Effector CD8-positive, alpha-beta T cell (primary cell): ENCODE measurements at places on chromosomes 7 and 10.

DNA sequence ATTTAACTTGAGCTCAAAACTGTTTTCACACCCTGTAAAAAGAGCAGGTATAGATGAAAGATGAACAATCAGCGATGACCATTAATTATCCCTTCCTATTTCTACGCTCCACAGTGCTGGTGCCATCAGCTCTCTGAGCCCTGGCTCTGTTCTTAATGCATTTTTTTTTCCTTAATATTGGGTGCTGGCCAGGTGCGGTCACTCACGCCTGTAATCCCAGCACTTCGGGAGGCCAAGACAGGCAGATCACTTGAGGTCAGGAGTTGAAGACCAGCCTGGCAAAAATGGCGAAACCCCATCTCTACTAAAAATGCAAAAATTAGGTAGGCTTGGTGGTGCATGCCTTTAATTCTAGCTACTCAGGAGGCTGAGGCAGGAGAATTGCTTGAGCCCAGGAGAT lies 4.2 kb downstream of the STEAP4 start:
- DNase-seq: no peak

DNA sequence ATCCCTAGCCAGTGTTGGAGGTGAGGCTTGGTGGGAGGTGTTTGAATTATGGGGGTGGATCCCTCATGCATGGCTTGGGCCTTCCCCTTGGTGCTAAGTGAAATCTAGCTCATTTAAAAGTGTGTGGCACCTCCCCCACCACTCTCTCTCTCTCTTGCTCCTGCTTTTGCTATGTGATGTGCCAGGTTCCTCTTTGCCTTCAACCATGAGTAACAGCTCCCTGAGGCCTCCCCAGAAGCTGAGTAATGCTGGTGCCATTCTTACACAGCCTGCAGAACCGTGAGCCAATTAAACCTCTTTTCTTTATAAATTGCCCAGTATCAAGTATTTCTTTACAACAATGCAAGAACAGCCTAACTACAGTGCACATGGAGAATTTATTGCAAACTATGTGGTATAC lies 188.8 kb upstream of the POT1 start:
- DNase-seq: no peak

DNA sequence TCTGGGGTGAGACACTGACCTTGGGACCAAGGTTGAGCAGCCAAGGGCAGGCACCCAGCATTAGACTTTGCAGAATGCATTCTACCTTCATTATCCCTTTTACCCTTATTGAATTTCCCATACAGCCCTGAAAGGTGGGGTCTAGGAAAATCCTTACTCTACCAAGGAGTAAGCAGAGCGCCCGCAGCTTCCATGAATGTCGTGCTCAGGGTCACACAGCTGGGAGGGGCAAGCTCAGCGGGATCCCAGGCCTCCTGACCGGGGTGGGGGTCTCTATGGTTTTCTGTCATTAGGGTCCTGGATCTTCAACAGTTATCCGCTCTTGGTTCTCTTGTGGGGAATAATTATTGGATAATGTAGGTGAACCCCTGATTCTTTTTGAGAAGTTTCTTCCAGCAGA lies 30.7 kb upstream of the BTBD16 start:
- DNase-seq: no peak

DNA sequence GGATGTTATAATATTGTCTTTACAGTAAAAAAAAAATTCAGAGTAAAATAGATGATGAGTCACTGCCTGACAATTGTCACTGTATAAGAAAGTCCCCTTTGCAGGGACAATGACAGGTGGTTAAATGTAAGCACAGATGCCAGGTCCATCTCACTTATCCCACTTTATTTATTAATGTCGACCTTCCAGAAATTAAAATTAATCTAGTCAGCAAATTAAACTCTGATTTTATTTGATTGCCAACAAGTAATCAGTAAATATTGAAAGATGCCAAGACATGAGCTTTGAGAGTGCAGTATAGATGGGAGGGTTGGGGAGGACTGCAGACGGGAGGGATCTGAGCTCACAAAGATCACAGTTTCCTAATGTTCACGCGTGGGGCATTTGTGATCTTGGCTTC lies 50.9 kb downstream of the CPXM2 start:
- no peak for DNase-seq

- no peak for DNase-seq
These were observed 19.9 kb upstream of the GIMAP8 start for GRCh38 chr7:150430465-150431085.

DNA sequence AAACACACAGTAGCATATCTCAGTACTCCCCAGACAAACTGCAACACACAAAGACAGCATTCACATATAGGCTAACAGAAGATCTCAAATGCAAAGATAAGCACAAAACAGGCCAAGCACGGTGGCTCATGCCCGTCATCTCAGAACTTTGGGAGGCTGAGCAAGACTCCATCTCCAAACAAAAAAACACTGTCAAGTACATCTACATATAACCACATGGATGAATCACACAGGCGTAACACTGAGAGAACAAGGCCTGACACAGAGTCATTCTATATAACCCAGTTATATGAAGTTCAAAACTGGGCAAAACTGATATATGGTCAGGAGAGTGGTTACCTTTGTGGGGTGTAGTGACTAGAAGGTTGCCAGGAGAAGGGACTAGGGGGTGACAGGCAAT lies 506.4 kb downstream of the KCNMA1 start:
- DNase-seq: no peak

GRCh38 chr7:27146491-27147198 lies 929 bp downstream of the HOXA6 start:
- DNase-seq: no peak

DNA sequence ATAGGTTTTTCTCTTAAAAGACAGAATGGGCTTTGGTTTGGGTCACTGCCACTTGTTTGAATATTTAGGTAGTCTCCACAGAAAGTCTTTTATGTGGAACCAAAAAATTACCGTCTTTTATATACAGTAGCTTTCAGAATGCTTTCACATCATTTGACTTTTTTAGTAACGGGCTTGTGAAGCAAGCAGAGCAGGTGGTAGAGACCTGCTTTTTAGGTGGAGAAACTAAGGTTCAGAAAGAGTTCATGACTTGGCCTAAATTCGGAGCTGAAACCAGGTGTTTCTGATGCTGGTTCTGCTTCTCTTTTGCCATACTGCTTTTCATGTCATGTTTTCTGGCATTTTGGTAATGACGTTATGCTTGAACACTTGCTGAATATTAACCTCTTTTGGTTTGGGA lies 36.3 kb downstream of the GARS1 start:
- DNase-seq: no peak

DNA sequence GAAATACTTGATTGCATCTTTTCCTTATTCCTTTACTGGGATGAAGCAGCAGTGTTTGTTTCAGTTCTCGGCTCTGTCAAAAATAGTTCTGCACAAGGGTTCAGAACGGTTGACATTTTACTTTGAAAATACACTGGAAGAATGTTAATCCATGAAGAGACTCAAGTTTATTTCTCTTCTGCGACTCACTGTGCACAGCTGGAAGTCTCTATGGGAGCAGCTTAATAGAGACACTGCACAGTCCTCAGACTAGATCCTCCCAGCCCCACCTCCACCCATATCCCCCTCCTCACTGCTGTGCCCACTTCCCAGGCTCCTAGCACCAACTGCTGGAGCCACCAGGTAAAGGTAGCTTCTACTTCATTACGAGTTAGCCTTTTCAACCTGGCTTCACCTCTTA lies 517.8 kb downstream of the GRID1 start:
- no peak for DNase-seq

GRCh38 chr10:117542706-117543224 lies at the start of gene EMX2:
TSS of gene EMX2 (plus strand) at chr10:117542746. CDS start at chr10:117543268, 522 bp downstream.
- DNase-seq: no peak

- DNase-seq: no peak
These were observed 16.8 kb downstream of the UBE2D4 start for GRCh38 chr7:43942997-43943396.
